ENCODE measurements at places on chromosomes 2 and 18.

DNA sequence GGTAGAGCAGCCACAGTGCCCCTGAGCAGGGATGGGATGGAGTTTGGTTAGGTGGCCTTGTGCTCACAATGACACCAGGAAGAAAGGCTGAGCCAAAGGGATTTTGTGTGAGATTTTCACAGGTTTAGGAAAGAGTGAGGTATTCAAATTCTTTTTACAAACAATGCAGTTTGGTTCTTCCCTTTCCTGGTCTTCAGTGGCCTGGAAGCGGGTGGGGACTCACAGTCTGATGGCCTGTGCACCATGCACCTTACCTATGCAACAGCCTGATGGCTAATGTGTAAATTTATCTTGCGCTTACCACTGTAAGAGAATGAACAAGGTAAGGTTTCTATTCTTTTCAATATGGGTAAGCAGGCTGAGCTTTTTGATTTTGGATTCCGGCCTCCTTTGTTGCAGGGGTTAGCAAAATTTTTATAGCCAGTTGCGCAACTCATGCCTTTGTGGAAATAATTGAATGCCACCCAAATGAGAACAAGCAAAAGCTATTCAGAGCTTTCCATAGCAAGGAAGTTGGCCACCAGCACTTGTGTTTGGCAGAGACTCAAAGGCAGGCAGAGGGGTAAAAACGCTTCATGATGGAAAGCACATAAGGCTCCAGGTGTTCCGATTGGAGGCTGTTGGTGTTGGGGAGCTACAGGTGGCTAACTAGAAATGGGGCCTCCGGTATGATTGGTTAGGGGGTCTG lies 23.8 kb upstream of the IL1R2 start:
- no peak for DNase-seq

DNA sequence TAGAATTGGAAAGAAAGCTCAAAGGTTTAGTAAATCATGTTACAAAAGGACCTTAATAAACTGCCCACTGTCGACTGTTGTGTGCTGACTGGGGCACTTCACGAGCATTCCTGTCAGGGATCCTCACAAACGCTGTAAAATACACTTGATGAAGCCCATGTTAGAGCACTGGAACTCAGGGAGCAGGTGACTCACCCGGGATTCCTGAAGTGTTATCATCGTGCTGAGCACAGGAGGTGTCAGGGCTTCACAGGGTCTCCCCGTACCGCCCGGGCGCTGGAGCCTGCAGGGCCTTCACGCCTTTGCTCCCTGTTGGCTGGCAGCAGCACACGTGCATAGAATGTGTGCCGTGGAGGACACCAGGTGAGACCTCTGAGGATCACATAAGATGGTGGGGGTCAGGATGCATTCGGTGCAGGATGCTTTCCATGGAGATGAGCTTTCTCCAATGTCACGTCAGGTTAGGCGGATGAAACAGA lies 187.3 kb downstream of the SNTG2 start:
- DNase-seq: no peak

DNA sequence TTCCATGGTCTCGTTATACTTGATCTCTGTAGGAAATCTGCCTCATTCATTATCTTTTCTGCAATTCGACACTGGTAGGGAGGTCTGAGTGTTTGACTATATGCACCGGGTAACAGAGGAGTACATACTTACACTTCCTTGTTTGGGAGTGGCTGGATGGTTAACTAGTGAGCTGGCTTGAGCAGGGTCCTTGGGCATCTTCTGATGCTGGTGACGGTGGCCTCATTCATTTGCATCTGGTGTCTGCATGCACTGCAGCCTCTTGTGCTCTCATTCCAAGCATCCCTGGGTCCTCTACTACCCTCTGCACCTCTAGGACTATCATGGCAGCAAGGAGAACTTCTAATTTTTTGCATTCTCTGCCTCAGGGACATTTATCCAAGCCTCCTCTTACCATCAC lies 100.0 kb upstream of the TCF4 start:
- no peak for DNase-seq

DNA sequence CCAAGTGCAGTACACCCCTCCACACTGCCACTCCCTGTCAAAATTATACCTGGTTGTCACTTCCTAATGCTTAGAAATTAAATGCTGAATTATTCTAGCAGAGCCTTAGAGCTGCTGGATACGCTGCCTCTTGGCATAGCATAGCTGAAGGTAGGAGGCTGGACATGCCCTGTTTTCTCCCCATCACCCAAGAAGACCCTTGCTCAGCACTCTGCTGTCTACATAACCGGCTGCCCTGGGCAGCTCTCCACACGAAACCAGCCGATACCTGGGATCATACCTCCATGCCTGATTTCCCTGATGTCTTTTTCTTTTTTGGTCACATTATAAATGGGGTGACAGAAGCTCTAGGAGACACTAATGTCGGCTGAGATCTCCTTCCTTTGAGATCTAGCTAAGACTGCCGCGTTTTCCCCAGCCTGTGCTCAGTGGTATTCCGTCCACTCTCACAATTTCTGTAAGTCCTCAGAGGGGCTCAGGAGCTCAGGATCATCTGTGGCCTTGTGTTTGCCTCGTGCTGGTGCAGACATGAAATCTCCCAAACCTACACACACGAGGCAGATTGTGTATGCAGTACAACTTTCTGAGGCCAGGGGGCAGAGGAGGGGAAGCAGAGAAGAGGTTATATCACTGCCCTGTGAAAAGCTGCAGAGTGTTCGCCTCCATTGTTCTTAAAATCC lies 13.5 kb upstream of the ZAP70 start:
- peak; percentile 40 for DNase-seq

DNA sequence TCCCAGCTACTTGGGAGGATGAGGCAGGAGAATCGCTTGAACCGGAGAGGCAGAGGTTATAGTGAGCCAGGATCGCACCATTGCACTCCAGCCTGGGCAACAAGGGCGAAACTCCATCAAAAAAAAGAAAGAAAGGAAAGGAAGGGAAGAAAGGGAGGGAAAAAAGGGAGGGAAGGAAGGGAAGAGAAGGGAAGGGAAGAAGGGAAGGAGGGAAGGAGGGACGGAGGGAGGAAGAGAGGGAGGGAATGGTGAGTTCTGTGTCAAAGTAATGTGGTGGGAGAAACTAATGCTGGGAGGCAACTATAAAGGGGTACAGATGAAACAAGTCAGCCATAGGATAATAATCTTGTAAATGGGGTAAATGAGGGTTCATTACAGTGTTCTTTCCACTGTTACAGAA lies 45.7 kb downstream of the MEMO1 start:
- DNase-seq: no peak

GRCh38 chr2:74513605-74514367 lies 464 bp upstream of the TLX2 start:
- DNase-seq: no peak

GRCh38 chr2:20645761-20646160 lies 5.1 kb downstream of the HS1BP3 start:
- no peak for DNase-seq

DNA sequence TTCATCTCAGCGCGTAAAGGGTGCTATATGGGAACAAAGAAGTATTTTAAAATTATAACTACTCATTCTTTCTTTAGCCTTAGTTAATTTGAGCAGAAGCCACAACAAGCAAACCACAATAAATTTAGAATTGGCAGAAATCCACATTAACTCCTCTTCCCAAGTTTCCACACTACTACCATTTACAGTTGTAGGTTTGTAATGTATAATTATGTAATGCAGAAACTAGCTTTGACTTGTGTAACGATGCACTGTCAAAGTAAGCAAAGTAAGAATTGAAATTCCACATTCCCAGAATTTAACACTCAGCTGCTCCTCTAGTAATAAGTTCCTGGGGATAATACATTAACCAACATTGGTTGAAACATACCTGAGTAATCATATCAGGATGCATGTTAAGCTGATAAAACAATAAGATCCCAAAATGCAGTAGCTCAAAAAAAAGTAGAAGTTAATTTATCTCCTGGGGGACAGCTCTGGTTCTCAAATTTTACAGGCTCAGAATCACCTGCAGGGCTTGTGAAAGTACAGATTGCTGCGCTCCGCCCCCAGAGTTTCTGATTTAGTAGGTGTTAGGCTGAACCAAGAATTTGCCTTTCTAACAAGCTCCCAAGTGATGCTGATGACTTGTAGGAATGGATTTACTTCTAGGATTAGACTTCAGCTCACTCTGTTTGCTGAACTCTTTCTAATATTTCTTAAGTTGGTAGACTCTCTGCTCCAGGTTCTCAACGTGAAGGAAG lies 9.9 kb downstream of the GRP start:
- no peak for DNase-seq

- DNase-seq: no peak
Observed at GRCh38 chr2:224958462-224958857, 83.8 kb downstream of the DOCK10 start.

GRCh38 chr18:76658627-76659026 lies 163.6 kb upstream of the ZNF516 start:
- no peak for DNase-seq

GRCh38 chr2:69088466-69088865 lies 75.5 kb downstream of the ANTXR1 start:
- no peak for DNase-seq

- no peak for DNase-seq
Observed at GRCh38 chr2:29916571-29916970, 4.8 kb downstream of the ALK start.

- DNase-seq: no peak
Observed at GRCh38 chr2:100429726-100430125, 12.3 kb upstream of the CHST10 start.

DNA sequence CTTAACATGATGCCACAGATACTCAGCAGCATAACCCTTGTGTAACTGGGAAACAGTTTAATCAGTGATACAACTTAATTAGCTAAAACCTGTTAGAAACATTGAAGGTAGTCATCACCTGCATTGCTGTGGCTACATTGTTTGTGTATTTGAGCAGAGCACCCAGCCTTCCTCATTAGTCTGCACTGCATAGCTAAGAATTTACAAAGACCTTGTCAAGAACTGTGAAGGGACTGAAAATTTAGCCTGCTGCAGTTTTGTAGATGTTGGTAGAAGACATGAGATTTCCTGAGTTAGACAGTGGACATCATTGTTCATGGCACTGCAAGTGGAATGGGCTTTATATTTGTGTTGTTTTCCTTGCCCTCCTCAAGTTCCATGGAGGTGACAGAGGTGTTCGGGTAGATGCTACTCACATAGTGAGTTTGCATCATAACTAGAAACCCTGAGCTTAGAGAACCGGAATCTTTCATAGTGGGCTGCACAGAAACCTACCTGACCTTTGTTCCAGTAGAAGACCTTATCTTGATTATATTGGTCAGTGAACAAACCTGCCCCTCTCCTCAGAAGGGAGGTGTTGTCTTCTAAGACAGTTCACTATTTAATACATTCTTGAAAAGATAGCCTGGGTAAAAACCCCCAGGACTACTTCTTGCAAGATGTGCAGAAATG lies 12.5 kb downstream of the VAPA start:
- DNase-seq: no peak

- peak; percentile 38 for DNase-seq
Observed at GRCh38 chr2:240568678-240569522, 616 bp downstream of the RNPEPL1 start.

DNA sequence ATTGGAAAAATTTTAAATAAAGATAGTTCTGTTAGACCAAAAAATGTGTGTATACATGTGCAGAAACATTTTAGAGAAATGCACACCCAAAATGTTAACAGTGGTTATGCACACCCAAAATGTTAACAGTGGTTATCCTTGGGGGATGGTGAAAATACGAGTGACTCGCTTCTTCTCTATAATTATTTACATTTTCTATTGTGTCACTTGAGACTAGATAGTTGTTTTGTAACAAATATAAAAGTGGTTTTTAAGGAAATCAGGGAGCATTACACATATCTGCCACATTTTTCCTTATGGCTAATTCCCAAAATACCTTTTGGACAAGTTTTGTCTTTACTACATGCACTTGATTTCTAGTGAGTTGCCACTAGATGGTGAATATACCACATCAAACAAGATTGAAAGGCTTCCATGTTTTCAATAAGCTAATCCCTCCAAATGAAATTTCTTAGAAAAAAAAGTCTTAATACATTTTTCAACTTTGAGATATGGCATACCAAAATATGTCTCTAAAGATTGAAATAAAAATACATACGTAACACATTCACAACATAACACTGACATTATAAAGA lies 9.0 kb upstream of the HIBCH start:
- no peak for DNase-seq

- DNase-seq: no peak
Observed at GRCh38 chr2:47034973-47035609, 119.5 kb upstream of the MCFD2 start.

- DNase-seq: no peak
Observed at GRCh38 chr18:21257386-21257785, 15.4 kb downstream of the GREB1L start.

DNA sequence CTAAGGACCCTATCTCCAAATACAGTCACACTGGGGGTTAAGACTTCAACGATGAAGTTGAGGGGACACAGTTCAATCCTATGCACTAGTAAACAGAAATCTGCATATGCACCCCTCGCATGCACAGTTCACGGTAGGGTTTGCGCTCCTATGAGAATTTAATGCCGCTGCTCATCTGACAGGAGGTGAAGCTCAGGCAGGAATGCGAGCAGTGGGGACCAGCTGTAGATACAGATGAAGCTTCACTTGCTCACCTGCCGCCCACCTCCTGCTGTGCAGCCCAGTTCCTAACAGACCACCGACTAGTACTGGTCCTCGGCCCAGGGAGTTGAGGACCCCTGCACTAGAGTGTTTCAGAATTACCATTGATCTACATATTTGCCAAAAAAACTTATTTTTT lies 40.0 kb upstream of the FAHD2A start:
- no peak for DNase-seq

DNA sequence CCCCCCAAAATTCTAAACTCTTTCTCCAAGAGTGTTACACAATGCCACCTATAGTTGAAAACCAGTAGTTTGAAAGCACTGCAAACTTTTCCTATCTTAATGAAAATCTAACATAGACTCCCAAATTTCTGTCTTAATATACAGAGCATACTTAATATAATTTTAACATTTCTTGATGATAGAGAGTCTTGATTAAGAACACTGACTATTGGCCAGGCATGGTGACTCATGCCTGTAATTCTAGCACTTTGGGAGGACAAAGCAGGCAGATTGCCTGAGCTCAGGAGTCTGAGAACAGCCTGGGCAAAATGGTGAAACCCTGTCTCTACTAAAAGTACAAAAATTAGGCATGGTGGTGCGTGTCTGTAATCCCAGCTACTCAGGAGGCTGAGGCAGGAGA lies 34.2 kb downstream of the ASXL2 start:
- no peak for DNase-seq

DNA sequence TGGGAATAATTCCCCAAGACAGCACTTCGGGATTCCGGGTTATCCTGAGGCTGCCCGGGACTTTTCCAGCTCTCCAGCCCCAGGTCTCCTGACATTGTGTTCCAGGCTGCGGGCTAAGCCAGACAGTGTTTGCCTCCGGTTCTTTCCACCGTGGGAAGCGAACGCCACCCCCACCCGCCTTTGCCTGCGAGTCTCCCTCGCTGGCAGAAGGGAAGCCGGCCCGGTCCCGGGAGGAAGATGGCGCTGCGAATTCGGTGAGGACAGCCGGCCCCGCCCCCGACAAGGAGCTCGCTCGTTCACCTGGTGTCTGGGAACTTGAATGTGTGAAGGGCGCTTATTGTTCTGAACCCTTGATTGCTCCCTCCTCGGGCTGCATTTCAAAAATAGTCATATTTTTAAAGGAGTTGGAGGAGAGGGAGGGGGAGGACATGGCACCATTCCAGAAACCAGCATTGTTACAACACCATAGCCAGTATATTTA lies 2.9 kb downstream of the LRATD1 start:
- no peak for DNase-seq

Measured in stimulated activated CD4-positive, alpha-beta T cell treated with anti-CD3 and anti-CD28 coated beads, TNF-alpha, amount 100 ng/mL, for 24 hours (primary cell).